Muscle of arm (tissue), 14 donors: ENCODE measurements at places on chromosomes 2 and 18. TPM values are rescaled to one million over a fixed set of nuclear protein-coding genes. Genes with fewer than 3 reads are reported as not detected.

GRCh38 chr2:62192811-62193210, 3.1 kb upstream of the B3GNT2 start:
- no peak for DNase-seq

- DNase-seq = peak; percentile 94
Measured at GRCh38 chr2:46847185-46847710, 68.4 kb downstream of the MCFD2 start.

The BCL11A gene
- 5.0 TPM for polyA plus RNA-seq

The MERTK gene
- 2.4 TPM for polyA plus RNA-seq

The MSTN gene
- polyA plus RNA-seq = 14.5 TPM

DNA sequence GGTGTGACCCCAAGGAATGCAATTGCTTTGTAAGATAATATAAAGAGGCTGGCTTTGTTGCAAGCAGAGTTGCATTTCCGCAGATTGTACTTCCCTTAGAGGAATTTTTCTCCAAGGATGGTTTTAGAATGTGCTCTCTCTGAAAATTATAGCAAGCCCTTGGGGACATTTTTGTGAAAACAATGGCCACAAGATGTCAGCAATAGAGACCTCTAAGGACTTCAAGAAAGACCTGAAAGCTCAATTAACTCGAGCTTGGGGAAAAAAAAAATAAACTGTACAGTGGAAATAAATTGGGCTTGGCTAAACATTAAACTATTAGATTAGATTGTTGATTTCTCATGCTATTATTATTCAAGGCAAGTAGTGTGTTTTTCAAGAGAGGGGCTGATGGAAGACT, 81.3 kb upstream of the KYNU start:
- no peak for DNase-seq

DNA sequence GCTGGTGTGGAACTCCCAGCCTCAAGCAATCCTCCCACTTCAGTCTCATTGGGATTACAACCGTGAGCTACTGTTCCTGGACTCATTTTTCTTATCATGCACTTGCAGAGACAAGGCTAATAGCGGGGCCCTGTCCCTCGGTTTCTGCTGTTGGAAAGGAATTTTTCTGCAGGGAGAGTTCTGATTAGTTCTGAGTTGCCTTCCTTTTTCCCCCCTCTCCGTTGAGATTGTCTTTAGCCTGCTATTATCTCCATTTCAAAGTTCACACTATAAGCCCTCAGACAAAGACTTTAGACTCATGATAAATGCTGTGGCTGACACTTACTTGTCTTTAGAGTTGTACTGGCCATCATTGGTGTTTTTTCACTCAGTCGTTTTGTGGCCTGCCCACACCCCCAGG, 97.2 kb downstream of the NCOA1 start:
- no peak for DNase-seq

The SPHKAP gene
- 11.3 TPM for polyA plus RNA-seq

- no peak for DNase-seq
Measured at GRCh38 chr2:53856272-53856671, 3.5 kb downstream of the GPR75 start.

DNA sequence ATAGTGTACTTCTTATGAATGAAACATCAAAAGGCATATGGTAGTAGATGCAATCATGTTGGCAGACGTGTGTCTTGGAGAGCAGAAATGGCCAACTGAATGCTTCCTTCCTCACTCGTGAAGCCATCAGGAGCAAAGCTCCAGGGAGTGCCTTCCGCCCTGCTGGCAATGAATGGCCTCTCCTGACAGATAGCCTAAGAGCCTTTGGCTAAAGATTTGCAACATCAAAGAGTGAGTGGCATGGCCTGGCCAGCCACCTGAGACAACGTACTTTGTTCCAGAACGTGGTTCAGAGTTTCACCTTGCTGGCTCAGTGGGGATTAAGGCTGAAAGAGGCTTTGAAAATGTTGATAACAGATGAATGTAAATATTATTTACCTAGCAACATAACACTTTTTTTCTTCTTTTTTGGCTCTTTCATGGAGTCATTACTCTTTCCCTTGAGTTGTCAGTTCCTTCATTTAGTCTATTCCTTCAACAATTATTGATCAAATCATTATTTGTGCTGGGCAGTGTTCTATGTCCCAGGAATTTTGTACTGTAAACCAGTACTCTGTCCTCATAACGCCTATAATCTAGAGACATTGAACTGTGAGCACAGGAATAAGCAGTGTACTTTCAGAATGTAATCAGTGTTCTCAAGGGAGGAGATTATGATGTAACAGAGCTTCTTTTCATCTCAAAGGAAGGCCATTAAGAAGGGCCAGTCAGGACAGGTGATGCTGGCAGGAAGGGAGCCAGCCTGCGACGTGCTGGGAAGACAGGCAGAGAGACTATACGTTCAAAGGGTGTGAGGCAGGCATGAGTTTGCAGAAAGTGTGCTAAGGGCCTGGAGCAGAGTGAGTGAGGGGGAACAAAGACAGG, 59.4 kb upstream of the SH3RF3 start:
- DNase-seq = no peak

The PLGLB1 gene
- 7.4 TPM for polyA plus RNA-seq

The TWIST2 gene
- 4.0 TPM for polyA plus RNA-seq

DNA sequence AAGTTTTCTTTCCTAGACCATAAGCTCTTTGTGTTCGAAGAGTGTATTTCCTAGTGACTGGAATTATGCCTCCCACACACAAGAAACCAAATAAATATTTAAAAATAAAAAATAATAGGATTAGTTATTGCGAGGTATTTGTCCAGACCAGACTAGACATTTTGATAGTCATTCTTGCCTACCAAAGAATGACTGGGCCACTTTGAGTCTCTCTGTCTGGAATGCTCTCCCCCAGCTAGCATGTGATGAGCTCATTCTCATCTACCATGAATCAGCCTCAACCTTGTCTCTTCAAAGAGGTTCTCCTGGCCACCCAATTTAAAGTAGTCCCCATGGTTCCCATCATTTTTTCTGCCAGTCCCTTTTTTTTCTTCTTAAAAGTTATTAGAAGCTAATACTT, 13.9 kb upstream of the DSC1 start:
- no peak for DNase-seq

The EN1 gene
- polyA plus RNA-seq = 4.1 TPM

DNA sequence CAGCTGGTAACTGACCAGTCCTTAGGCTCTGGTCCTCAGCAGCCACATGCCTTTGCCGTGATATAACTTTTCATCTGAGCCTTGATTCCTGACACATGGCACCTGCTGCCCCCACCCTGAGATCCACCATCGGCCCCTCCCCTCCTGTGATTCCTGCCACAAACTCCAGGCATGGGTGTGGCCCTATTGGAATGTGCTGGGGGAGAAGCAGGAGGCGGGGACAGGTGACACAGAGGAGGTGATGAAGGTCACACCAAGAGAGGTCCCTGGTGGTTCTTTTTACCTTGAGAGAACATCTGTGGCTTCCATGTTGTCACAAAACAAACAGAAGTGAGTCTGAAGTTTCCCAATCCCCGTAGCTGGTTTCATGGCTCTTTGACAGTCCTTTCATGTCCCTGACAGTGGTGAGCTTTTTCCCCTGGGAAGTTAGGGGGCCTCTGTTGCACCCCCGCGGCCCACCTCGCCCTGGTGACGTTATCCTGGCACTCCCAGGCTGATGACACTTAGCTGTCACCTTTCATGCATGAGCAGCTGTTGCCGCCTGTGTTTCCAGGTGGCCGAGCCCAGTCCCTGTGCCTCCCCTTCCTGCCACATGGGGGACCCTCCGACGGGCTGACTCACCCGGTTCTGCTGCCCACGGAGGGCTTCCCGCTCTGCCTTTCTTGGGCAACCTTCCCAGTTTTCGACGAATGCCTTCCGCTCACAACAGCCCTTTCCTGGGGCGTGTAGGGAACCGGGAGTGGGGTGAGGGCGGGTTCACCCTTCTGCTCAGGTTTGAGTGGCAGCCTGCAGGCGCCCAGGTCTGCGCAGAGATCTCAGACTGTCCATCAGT, 66.3 kb upstream of the GLI2 start:
- no peak for DNase-seq

The SMC6 gene
- polyA plus RNA-seq = 38.0 TPM

The GNAL gene
- polyA plus RNA-seq = 6.9 TPM

- no peak for DNase-seq
Measured at GRCh38 chr2:7800031-7800430, 881.8 kb upstream of the ID2 start.

DNA sequence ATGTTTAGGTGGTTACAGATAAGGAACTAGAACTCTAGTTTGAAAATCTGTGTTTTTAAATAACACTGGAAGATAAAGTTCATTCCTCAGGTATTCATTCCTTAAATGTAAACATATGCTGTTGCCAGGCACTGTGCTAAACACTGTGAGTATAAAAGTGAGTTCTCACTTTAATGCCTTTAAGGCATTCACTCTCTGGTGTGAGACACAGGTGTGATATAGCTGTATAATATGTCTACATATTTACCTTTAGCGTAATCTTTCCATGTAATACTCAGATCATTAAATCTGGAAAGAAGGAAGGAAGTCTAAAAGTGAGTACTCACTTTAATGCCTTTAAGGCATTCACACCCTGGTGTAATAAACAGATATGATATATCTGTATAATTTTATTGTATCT, 472.6 kb downstream of the PARD3B start:
- no peak for DNase-seq

The REG1B gene
- polyA plus RNA-seq = not detected

GRCh38 chr2:113720167-113720566, 36.3 kb downstream of the SLC35F5 start:
- no peak for DNase-seq

DNA sequence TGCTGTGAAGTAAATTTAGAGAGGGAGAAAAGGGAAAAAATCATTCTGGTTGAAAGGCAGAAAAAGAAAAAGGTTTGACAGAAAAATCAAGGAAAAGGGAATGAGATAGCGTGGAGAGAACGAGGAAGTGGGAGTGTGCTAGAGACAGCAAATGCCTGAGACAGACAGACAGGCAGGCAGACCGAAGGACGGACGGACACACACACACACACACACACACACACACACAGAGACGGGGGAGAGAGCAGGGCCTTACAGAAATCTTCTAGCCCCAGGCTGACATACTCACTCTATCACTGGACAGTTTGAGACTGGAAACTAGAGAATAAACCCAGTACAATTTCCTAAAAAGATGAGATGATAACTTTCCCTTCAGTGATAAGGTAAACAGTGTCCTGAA, 238.4 kb downstream of the ZNF521 start:
- no peak for DNase-seq

The TANK gene
- polyA plus RNA-seq = 38.1 TPM

The ABCG5 gene
- polyA plus RNA-seq = not detected

DNA sequence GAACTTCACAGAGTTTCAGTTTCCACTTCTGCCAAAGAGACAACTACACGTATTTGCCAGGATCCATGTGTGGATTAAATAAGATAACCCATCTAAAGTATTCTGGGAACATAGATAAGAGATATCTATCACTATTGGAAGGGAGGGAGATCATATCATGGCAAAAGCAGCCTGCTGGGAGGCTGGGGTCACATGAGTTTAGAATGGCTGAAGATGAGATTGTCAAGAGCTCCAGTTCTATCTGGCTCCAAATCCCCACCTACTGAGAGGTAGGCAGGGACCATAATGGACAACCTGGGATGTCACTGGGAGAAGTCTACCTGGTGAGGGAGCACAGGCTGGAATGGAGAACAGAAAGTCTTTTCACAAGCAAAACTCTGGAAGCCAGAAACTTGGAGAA, 192.6 kb upstream of the ST6GAL2 start:
- no peak for DNase-seq

DNA sequence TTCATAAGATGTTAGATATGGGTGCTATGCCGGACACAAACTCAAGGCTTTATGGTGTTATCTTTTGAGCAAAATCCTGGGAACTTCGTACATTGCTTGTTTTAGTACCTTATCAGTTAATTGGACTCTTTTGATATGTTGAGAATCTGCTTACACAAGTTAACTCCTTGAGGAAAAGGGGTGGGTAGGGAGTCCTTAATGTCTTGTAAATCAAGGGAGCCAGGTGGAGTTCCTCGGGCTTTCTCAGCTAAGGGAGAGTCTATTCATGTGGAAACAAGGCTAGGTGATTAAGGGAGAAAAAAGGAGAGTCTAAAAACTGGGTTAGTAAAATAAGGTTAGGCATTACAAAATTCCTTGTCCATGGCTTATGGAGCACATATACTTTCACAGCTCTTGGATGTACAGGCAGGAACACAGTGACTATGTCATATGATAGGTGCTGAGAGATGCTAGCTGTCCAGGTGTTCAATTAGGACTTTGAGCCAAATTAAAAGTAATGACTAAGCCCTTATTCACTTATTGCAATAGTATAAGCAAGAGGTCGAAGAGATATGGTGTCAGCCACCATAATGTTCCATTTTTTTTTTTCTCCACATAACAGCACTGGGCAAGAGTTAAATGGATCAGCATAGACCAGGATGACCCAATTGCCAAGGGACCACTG, 59.5 kb upstream of the DYNAP start:
- DNase-seq = no peak

- DNase-seq = no peak
Measured at GRCh38 chr2:29509397-29509796, 394.2 kb downstream of the CLIP4 start.

DNA sequence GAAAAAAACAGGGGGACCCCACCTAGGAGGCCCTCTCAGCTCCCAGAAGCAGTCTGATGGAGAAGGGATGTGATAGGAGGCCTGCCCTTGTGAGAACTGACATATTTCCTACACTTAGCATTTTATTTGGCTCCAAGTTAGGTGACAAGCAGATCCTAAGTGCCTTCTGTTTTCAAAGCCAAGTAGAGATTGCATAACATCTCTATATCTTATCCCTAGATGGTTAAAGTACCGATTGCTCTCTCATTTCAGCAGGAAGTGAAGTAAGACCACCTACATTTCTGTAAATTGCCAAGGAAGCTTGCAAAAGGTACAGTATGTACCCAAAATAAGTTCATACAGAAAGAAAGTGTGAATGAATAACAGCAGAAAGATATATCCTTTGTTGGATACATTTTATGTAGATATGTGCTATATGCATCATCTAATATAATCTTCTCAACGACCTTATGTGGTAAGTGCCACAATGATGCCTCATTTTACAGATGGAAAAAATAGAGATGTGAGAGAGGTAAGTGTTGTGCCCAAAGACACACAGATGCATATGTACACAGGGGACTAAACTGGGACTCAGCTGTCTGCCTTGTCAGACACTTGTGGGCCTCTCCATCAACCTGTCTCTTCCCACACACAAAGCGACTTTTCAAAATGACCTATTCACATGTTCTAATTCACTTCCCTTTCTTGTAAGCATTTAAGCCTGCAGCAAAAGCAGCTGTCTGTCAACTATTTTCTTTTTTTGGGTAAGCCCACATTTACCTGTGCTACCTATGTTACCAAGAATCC, 38.9 kb downstream of the DHRS9 start:
- no peak for DNase-seq

DNA sequence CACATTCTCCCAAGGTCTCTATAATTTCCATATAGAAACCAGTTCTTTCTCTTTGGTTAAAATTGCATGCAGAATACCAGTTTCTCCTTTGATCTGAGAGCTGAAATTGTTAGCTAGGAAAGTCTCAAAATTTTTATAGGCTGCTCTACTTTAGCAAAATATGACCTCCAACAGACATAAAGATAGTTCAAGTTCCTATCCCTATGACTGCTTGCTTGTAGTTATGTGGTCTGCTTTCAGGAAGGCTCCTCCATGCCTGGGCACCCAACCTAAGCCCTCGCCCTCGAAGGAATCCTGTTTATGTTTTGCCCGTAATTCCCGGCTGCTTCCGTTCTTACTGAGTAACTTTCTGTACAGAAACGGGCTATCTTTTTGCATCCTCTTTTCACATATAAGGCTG, 28.0 kb upstream of the LTBP1 start:
- no peak for DNase-seq
